ENCODE measurements at places on chromosomes 7 and 10.

- no peak for DNase-seq
Measured at GRCh38 chr7:87148332-87148955, 3.8 kb upstream of the DMTF1 start.

DNA sequence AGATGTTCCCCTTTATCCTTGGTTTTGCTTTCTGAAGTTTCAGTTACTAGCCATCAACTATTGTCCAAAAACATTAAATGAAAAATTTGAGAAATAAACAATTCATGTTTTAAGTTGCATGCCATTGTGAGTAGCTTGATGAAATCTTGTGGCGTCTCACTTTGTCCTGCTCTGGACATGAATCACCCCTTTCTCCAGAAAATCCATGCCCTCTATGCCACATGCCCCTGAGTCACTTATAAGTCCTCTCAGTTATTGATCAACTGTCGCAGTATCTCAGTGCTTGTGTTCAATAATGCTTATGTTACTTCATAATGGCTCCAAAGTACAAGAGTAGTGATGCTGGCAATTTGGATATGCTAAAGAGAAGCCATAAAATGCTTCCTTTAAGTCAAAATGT is 208.0 kb upstream of the FERD3L start:
- no peak for DNase-seq

GRCh38 chr7:15507171-15507570 is 54.6 kb downstream of the AGMO start:
- DNase-seq: no peak

- DNase-seq: no peak
Measured at GRCh38 chr10:24618401-24618800, 105.3 kb downstream of the ARHGAP21 start.

- DNase-seq: no peak
Measured at GRCh38 chr10:119225083-119225658, 17.8 kb downstream of the GRK5 start.

GRCh38 chr10:62046522-62047227 is 145.2 kb downstream of the ARID5B start:
- no peak for DNase-seq

DNA sequence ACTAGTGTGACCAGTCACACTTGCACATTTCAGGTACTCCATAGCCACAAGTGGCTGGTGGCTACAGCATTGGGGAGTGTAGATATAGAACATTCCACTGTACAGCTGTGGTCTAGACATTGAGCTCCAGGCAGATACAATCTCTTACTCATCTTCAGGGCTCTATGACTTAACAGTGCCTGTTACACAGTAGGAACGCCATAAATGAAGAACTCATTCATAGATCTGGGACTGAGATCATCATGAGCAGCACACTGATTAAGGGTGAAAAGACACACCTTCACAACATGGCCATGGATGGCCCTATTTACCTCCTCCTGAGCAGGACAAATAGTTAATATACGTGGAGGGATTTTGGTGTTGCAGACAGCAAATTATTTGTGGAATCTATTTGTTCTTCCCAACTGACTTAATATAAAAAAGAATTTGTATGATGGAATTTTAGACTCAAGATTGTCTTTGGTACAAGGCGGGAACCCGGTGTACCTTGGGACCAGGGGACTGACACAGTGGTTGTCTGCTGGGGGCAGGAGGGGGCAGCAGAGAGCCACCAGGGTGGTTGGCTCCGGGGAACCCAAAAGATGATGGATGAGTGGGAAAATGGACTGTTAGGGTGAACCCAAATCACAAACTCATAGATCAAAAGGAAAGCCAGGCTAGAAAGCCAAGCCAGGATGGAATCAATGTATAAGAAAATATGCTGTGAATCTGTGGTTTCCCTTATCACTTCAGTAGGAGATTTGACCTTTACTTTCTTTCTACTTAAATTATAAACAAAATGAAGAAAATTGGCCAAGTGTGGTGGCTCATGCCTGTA is 24.3 kb upstream of the CPA2 start:
- peak; percentile 77 for DNase-seq

GRCh38 chr10:118007773-118008172 is 39.0 kb downstream of the RAB11FIP2 start:
- DNase-seq: no peak

- DNase-seq: no peak
Measured at GRCh38 chr7:24336461-24336860, 52.5 kb downstream of the NPY start.

- DNase-seq: no peak
Measured at GRCh38 chr10:104076743-104077160, 8.9 kb downstream of the COL17A1 start.

GRCh38 chr10:4684434-4684833 is 141.6 kb upstream of the AKR1E2 start:
- no peak for DNase-seq

- DNase-seq: no peak
Measured at GRCh38 chr7:50806143-50806542, 23.4 kb upstream of the GRB10 start.

DNA sequence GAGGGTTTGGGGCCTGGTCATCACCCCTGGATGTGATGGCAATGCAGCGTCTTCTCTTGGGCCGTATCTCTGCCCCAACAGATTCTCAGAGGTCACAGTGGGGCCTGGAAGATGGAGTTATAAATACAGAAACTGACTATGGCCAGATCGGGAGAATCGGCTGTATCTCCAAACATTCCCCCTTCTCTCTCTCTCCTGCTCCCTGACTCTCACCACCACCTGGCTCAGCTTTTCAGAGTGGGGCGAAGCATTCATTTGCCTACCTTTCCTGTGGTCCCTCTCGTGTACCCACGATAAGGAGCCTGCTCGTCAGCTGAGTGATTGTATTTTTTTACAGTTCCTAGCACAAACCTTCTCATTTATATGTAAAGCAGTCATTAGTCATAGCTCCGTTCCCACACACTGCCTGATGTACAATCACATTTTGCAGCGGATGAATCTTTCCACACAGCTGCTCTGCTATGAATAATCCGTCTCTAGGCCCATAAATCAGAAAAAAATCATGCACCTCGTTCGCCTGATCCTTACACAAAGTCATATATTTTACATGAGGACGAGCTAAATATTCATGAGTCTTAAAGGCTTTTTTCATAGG is 23.2 kb upstream of the BTRC start:
- no peak for DNase-seq

- DNase-seq: no peak
Measured at GRCh38 chr7:91212582-91212981, 51.7 kb upstream of the FZD1 start.

- DNase-seq: peak; percentile 27
Measured at GRCh38 chr10:5291501-5292195, 73.1 kb upstream of the UCN3 start.

GRCh38 chr10:6239213-6239991 is 36.7 kb downstream of the PFKFB3 start:
- DNase-seq: peak; percentile 87

- peak; percentile 15 for DNase-seq
Measured at GRCh38 chr10:125799451-125800182, 23.4 kb downstream of the UROS start.

DNA sequence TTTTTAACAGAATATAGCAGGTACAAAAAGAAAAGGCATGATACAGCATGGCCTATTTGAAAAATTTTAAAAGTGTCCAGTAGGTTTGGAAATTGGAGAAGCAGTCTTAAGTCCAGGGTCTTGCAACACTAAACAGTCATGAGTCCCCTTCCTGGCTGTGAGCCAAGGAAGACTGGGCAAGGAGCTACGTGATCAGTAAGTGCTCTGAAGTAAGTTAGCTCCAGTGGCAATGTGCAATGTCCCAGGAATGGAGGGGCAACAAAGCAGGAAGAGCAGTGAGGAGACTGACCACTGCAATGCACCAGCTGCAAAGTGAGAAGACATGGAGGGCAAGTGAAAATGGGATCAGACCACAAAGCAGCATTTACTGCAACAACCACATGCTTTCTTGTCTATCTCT is 72.9 kb upstream of the GRID1 start:
- DNase-seq: peak; percentile 6

- no peak for DNase-seq
Measured at GRCh38 chr10:19974138-19974537, 157.9 kb downstream of the PLXDC2 start.

DNA sequence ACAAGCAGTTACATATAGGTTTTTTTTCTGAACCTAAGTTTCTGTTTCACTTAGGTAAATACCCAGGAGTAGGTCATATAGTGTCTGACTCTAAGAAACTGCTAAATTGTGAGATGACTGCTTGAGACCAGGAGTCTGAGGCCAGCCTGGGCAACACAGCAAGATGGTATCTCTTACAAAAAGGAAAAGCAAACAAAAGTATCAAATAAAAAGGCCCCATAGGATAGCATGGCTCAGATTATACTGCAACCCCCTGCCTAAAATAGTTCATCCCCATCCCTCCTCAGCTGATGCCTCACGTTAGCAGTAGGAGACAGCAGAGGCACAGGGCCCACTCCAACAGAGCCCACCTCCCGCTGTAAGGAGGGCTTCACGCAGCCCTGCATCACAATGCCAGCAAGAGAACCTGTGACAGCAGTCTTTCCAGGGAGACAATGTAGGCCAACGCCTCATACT is 90.3 kb downstream of the SRPK2 start:
- no peak for DNase-seq

GRCh38 chr10:132232981-132233380 is 46.2 kb downstream of the DPYSL4 start:
- no peak for DNase-seq

DNA sequence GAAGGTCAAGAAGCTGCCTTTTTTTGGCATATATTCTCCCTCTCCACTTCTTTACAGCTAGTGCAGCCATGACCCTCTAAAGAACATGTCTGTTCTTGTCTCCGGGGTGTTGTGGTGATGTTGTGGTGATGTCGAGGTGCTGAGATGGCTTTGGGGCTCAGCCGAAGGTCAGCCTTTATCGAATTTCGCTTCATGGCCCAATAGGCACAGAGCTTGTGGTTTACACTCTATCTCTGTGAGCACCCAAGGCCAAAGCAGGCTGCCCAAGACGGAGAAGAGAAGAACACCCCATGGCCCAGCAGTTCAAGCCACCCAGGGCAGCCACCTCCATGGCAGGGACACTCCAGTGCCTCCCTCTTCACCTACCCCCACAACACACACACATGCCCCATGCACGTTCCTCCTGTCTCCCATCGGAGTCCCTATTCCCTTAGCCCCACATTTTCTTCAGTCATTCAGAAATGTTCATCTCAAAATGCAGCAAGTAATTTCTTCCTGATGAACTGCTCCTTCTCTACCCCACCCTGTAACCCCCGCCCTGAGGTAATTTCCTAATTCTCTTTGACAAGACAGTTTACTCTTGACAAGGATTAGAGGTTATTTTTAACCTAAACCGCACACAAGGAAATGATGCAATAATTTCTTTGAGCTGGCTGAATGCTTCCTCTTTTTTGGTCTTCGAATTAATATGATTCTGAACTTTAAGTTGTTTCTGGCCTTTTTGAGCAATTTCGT is 18.6 kb upstream of the ADRB1 start:
- DNase-seq: peak; percentile 25

GRCh38 chr7:27759491-27759890 is 19.5 kb downstream of the TAX1BP1 start:
- DNase-seq: no peak

DNA sequence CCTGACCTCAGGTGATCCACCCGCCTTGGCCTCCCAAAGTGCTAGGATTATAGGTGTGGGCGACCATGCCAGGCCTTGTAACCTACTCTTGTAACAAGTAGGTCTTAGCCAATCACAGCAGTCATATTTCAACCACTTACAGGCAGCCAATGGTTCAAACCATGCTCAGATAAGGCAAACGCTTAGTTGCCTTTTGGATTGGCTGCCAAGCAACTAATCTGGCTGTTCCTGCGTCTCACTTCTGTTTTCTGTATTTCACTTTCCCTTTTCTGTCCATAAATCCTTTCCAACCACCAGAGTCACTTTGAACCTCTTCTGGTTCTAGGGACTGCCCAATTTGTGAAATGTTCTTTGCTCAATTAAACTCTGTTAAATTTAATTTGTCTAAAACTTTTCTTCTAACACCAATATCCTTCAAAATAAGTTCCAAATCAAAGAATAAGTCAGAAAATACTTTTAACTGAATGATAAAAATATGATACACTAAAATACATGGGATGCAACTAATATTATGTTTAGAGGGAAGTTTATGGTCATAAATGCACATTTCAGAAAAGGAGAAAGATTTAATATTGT is 19.1 kb upstream of the PRF1 start:
- no peak for DNase-seq

- no peak for DNase-seq
Measured at GRCh38 chr10:114653926-114654325, 4.1 kb downstream of the ABLIM1 start.

GRCh38 chr10:598415-599170 is 90.9 kb downstream of the DIP2C start:
- no peak for DNase-seq

- DNase-seq: peak; percentile 16
Measured at GRCh38 chr10:13161857-13162271, 506 bp downstream of the MCM10 start.

GRCh38 chr7:7176406-7177043 is 5.8 kb upstream of the C1GALT1 start:
- DNase-seq: no peak

GRCh38 chr10:131750171-131750895 is 150.5 kb upstream of the PPP2R2D start:
- DNase-seq: no peak

DNA sequence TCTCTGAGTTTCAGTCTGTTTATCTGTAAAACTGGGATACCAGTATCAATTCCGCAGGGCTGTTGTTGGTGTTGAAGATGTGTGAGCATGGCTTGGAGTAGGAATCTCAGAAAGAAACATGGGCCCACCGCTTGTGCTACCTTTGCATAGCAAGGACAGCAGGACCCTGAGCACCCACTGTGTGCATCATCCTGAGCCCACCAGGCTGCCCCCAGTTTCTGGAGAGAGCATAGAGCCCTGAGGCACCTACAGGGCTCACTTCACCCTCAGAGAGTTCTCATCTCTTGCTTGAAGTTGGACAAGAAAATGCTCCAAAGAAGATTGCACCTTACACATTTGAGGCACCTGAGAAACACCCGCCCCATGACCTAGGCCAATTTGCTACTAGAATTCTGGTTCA is 12.9 kb downstream of the PRLHR start:
- no peak for DNase-seq

DNA sequence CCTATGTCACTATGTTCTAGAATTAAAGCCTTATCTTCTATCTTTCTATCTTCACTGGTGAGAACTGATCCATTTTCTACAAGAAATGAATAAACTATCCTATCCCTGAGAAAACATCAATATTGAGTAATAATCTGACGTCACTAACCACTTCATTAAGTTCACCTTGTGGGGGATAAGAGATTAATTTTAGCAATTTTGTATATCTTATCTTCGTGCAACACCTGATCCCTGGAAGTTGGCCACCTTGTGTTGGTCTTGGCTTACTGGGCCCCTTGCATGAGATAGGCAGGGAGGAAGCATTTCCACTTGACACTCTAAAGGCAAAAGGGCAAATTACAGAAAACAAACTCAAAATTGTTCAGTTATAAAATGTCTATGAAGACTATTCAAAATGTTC is 20.1 kb upstream of the OR6B1 start:
- peak; percentile 46 for DNase-seq

Data from K562 (cell line).